CD4-positive, alpha-beta T cell (primary cell): ENCODE measurements at places on chromosomes 13 and 19.

- DNase-seq, result no peak
Measured at GRCh38 chr19:8363803-8364771, at the start of gene ANGPTL4. Gene ANGPTL4, plus strand, starts transcription at chr19:8364155. Its CDS starts 167 bp downstream, at chr19:8364322.

GRCh38 chr19:3868770-3869456, at the start of gene ZFR2:
Gene ZFR2, minus strand, starts transcription at chr19:3869038. Its CDS starts 21 bp downstream, at chr19:3869017.
- DNase-seq, result peak; percentile 49

DNA sequence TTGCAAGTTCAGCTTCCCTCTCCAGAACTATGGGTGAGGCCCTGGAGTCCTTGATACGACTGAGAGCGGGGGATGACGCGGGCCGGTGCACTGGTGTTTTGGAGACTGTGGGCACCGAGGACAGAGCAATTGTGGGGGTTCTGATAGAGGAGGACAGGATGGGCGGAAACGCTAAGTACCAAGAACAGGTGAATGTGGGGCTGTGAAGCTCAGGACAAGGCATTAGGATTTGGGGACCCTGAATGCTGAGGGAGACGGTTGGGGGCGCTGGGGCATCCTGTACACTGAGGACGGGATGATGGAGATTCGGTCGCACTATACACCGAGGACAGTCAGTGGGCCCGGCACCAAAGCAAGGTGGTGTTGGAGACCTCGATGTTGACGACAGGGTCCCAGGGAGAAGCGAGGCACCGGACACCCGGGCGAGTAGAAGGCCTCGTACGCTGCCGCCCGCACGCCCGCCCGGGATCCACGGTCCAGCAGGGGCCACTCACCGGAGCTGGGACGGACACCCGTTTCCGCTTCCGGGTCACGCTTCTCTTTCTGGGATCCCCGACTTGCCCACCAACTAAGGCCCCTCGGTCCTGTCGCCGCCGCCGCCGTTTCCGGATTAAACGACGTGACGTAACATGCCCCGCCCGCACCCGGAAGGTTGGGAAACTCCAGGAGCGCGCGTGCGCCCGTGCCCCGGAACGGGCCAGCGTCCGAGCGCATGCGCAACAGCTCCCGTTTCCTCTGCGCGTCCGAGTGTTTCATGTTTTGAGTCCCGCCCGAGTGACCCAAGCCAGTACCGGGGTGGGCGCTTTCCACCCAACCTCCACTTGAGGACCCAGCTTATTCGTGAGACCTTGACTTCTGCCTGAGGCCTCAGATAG, at the start of gene CHMP2A:
CHMP2A (minus strand) TSS at position 612 of the 875 bp plus-strand sequence. CDS start 893 bp downstream, outside the sequence.
- DNase-seq, result peak; percentile 97

DNA sequence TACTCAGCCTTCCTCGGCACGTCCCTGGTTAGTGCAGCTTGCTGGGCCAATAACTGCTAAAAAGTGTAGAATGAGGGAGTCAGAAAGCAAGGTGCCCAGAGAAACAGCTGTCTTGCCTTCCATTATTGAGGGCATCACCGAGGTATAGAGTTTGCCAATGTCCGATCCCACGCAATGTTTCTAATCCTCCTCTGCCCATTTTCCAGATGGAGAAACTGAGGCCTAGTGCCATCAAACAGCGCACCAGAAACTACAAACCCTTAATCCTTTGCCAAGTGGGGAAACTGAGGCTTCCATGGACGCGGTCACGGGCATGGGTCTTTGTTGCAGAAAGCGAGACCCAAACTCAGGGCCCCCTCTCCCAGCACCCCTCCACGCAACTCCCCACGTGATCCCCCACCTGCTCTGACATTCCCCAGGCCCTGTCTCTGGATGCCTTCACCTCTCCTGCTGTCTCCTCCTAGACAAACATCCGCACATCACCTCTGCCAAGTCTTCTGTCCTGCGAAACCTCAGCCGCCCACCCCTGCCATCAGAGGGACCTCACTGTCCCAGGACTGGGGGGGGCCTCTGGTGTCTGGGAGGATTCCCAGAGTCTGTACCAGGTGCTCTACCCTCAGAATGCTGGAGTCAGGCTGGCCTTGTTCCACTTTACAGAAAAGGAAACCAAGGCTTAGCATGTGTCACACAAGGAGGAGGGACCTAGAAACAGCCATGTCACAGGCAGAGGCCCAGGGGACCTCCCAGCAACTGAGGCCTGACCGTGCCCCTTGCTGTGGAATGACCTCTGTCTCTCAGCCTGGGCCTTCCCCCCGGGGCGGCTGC, 930 bp upstream of the PDE4C start:
- no peak for DNase-seq

- no peak for DNase-seq
Measured at GRCh38 chr19:31952693-31953092, 392.7 kb upstream of the ZNF507 start.

GRCh38 chr13:23608138-23608537, 37.9 kb downstream of the TNFRSF19 start:
- DNase-seq, result no peak

- no peak for DNase-seq
Measured at GRCh38 chr19:41866284-41866683, 6.2 kb downstream of the RPS19 start.

GRCh38 chr13:57632276-57633140, 964 bp downstream of the PCDH17 start:
- DNase-seq, result no peak

- DNase-seq, result no peak
Measured at GRCh38 chr19:30755581-30755980, 383.4 kb downstream of the ZNF536 start.

DNA sequence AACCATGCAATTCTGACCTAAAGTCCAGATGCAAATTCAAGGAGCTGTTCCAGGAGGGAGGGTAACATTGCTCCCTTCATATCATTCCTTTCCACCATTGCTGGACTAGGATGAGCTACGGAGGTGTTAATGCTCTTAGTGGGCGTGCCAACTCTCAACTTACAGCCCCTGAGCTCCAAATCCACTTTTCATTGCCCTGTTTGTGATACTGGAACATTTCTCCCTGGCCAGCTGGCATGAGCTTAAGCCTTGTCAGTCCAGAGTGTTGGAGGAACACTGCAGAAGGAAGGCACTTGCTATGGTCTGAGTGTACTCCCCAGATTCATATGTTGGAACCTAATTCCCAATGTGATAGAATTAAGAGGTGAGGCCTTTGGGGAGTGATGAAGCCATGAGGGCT, 70.4 kb upstream of the FARP1 start:
- DNase-seq, result no peak

DNA sequence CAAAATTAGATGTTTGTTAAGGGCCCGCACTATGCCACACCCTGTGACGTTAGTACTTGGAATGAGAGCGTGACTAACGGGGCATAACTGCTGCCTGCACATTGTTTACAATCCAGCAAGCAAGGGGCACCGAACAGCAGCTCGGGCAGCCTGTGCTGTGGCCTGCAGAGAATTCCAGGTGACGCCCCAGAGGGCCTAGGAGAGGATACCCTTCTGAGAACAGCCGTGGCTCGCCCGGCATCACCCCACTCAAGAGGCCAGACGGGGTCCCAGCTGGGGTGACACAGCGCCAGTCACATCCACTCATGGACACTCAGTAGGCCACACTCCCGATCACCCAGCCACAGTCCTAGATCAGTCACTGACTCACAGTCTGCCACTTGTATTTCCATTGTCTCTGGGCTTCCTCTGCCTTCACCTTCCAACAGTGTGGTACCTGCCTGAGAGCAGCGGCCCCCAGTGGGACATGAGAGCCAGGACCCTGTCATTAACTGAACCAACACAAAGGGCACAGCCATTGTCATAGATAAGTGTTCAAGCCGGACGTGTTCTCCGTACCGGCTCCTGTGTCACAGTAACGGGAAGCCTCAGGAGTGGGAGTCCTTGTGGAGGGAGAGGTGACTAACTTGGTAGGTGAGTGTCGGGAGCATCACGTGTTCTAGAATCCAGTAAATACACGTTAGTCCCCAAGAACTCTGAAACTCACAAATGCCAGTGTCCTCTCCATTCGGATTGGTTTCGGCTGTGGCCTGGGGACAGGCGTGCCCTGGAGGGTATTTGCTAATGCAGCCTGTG, 7.5 kb downstream of the ZNF331 start:
- DNase-seq, result no peak

GRCh38 chr13:52446265-52446664, 4.2 kb downstream of the VPS36 start:
- no peak for DNase-seq

DNA sequence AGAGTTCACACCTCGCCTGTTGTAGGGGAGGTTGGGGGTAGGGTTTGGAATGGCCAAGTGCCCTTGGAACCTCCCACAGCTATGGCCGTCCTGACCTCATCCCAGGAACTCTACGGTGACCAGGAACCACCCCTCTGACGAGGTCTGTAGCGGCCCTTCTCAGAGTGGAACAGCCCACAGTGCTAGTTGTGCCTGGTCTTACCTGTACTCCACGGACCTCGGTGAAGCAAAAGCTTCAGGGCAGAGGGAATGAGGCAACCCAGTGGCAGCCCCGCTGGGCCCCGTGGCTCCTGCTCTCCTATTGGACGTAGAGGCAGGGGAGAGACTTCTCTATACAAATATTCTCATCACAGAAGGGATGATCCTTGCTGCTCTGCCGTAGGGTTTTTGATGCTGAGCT, 7.1 kb downstream of the TSSK6 start:
- DNase-seq, result no peak

GRCh38 chr19:42042455-42043170, 27.4 kb downstream of the GRIK5 start:
- DNase-seq, result no peak

- no peak for DNase-seq
Measured at GRCh38 chr13:27233964-27234363, 17.4 kb upstream of the RPL21 start.

- no peak for DNase-seq
Measured at GRCh38 chr19:6233056-6233826, 46.5 kb downstream of the MLLT1 start.

DNA sequence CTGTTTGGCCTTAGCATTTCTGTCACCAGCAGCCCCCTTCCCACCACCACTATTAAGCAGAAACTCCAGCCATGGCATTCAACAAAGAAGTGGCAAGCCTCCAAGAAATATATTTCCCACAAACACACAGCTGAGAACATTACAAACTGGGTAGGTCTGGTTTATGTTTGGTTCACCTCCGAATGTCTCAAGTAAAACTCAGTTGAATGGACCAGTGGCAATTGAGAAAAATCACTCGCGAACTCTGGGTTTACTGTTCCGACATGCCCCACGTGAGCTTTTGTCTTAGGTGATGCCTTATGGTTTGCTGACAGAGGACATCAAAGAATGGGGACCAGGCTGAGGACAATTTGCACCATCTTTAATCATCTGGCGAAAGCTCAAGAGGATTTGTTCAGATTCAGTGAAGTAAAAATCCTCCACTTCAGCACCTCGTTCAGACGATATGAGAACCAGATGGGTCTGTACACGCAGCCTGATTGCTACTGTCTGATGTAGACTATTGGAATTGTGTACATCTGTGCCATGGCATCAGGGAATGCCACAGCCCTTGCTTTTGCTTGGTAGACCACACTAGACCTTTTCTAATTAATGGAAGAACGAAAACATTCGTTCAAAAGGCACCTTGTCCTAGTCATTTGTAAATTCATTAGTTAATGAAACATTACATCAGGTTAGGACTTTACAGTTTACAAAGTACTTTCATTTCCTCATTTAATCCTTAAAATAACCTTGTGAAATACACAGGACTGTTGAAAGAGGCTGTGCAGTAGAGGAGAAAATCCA, 59.4 kb downstream of the SLC10A2 start:
- no peak for DNase-seq

DNA sequence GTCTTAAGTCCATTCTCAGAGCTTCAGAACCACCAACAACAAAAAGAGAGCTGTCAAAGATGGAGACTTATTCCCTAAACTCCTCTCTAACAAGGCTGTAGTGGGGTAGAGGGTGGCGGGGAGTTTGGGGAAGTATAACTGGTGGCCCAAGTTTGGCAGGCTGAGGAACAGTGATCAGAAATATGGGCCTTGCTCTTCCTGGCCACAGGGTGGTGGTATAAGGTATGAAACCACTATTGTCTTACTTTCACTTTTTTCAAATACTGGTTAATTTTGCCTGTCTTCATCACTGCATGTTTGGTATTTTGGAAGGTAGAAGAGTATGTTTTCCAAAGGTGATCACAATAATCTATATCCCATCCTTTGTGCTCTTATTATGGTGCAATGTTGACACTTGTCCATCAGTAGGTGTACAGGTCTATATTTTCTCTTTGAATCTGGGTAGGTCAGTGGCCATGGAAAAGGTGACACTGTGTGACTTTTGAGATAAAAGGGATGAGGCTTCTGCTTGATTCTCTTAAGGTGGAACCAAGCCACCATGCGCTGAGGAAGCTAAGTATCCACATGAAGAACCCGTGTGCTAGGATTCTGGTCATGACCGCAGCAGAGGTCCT, 23.2 kb upstream of the GPC5 start:
- no peak for DNase-seq

DNA sequence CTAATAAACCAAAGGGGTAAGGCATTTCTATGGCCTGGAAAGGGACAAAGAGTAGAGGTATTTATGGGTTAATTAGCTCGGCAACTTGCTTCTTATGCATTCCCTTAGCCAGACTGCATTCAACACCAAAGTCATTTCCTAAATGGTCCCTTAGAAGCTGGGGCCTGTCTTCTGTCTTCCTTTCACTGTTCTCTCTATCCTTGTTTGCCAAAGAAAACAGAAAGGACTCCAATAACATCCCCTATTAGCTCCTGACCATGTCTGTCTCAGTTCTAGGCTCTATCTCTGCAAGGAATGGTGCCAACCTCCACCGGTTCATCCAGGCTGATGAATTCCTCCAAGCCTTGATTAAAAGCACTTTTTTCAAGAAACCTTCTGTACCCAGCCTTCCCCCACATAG, 123.5 kb downstream of the KCTD12 start:
- DNase-seq, result no peak

DNA sequence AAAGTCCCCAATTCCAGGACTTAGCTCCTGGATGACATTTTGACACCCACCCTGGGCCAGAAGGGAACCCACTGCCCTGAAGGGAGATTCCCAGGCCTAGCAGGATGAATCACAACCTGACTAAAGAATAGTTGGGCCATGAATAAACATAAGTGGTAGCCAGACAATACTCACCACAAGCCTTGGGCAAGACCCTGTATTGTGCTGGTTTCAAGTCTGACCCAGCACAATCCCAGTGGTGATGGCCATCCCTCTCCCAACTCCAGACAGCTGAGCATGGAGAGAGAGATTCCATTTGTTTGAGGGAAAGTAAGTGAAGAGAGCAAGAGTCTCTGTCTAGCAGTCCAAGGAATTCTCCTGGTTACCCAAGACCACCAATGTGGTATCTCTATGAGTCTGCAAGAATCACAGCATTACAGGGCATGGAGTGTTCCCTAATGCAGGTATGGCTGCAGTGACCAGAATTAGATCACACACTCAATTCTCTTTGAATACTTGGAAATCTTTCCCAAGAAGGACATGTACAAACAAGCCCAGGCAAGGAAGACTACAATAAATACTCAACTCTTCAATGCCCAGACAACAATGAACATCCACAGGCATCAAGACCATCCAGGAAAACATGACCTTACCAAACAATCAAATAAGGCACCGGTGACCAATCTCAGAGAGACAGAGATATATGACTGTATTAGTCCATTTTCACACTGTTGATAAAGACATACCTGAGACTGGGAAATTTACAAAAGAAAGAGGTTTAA, 158.0 kb downstream of the VWA8 start:
- DNase-seq, result no peak
